ENCODE measurements at places on chromosomes 7 and 10.

DNA sequence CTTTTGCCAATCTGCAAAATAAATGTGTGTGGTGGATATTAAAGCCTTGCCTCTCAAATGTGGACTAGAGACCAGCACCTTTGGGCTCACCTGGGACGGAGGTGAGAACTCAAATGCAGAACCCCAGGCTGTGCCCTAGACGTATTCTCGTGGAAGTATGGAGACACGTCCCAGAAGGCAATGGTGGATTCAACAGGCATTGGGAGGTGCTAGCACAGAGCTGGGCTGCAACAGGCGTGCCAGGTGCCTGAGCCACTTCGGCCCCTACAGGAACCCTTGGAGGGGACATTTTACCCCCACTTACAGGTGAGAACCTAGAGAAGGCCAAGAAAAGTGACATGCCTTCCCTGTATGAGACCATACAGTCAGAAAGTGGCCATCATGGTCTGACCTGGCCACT is 12.2 kb downstream of the DDX56 start:
- no peak for DNase-seq

- DNase-seq = no peak
These were observed 78.5 kb downstream of the ZRANB1 start for GRCh38 chr10:125020386-125020785.

GRCh38 chr7:511476-512145 is 8.0 kb downstream of the PDGFA start:
- no peak for DNase-seq

- no peak for DNase-seq
These were observed 98.9 kb downstream of the WDR11 start for GRCh38 chr10:120950051-120950561.

DNA sequence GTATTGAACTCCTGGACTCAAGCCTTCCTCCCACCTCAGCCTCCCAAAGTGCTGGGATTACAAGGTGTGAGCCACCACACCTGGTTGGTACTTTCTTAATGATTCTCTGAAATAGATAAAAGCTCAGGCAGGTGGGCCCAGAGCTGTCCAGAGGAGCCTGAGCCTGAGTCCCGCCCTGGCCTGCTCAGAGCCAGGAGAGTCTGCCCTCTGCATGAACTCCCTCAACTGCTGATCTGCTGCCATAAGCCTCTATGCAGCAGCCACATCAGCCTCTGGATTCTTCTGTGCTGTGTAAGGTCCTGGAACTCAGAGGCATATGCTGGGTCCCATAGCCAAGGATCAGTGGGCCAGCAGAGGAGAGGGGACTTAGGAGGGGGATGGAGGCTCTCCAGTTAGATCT is 23.1 kb upstream of the DDIT4 start:
- no peak for DNase-seq

GRCh38 chr7:72334066-72334465 is 78.1 kb downstream of the CALN1 start:
- no peak for DNase-seq

DNA sequence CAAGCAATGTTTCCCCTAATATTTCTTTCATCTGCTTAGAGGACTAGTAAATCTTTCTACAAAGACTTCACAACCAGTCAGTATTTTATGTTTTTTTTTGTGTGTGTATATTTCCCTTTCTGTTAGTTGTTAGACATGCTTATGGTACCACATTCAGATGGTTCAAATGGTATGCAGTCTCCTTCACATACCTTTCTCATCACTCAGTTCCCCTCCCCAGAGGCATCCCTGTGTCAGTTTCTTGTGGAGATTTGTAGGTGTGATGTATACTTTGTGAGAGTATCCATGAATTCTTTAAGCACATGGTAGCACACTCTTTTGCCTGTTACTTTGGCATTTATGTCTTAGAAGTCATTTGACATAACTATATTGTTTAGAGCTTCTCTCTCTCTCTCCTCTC is 4.4 kb downstream of the ZNF485 start:
- no peak for DNase-seq

DNA sequence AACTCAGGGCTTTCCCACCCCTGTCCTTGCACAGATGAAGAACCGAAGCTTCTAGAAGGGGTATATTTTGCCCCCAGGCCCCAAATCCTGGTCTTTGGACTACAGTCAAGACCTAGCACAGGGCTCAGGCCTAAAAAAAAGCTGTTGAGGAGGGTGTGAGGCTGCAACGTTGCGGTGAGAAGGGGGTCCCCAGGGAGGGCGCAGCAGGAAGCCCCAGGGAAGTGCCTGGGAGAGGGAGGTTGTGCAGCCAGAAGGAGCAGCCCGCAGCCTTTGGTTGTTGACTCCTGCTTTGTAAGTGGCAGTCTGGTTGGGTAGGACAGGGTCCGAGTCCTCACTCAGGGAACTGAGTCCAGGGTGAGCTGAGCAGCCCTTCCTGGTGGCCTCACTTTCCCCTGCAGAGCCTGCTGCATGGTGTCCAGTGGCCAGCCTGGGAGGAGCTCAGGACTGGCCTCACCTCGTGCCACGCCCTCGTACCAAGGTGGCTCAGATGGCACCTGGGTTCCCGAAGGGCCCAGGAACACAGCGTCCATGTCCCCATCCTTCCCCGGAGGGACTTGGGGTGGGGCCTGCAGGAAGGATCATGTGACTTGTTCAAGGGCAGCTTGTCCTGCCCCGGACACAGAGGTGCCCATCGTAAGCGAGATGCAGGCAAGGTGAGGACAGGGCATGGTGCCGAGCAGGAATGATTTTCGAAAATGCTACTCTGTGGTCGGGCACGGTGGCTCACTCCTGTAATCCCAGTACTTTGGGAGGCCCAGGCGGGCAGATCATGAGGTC is 166.4 kb upstream of the TNRC18 start:
- DNase-seq = no peak

- no peak for DNase-seq
These were observed 101.7 kb downstream of the NEBL start for GRCh38 chr10:20795391-20795790.

DNA sequence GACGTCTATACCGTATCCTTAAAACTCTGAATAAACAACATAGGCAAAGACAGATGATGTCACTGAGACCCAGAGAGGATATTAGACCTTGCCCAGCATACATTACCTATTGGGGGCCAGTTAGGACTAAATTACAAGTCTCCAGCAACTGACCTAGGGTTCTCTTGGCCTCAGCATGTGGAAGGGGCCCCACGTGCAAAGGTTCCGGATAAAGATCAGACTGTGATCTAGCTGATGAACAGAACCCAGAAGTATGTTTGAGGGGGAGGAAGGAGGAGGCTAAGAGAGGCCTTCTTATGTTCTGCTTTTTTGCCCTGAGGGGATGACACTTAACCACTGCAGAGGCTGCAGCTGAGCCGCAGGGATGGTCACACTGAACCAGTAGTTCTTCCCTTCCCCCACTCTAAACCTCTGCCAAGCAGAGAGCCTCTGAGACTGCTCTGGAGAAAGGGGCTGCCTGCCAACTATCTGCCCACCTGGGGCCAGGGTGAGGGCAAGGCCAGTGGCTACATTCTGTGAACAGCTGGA is 24.0 kb upstream of the KMT2C start:
- DNase-seq = no peak

DNA sequence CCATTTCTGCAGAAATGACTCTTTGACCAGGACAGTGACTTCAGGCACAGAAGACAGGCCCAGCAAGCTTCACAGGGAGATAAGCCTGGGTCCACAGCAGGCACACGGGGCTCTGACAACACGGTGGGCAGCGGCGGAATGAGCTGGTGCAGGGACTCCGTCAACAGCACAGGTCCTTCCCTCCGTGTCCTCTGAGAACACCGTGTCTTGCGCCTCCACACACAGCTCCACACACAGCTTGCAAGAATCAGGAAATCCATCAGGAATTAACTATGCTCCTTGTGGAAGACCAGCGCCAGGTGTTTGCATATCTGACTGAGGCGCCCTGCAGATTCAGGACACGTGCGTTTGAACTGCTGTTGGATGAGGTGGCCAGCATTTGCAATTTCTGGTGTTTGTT is 39.6 kb downstream of the TCERG1L start:
- DNase-seq = no peak

- no peak for DNase-seq
These were observed 6.5 kb upstream of the TSPAN13 start for GRCh38 chr7:16747102-16747501.

DNA sequence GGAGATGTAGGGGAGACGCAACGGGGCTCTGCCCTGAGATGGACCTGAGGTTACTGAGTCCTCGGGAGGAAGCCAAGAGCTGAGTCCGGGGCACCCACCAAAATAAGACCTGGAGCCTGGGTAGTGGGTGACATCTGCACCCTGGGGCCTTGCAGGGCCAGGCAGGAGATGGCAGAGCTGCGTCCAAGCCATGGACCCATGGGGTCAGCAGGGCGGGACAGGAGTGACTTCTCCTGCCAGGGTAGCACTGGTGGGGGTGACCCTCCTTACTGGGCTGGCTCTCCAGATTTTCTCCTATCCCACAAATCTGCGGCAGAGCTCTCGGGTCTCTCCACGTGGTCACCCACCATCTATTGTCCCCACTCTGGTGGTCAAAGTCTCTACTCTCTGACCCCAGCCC is 2.1 kb downstream of the GHRHR start:
- no peak for DNase-seq

DNA sequence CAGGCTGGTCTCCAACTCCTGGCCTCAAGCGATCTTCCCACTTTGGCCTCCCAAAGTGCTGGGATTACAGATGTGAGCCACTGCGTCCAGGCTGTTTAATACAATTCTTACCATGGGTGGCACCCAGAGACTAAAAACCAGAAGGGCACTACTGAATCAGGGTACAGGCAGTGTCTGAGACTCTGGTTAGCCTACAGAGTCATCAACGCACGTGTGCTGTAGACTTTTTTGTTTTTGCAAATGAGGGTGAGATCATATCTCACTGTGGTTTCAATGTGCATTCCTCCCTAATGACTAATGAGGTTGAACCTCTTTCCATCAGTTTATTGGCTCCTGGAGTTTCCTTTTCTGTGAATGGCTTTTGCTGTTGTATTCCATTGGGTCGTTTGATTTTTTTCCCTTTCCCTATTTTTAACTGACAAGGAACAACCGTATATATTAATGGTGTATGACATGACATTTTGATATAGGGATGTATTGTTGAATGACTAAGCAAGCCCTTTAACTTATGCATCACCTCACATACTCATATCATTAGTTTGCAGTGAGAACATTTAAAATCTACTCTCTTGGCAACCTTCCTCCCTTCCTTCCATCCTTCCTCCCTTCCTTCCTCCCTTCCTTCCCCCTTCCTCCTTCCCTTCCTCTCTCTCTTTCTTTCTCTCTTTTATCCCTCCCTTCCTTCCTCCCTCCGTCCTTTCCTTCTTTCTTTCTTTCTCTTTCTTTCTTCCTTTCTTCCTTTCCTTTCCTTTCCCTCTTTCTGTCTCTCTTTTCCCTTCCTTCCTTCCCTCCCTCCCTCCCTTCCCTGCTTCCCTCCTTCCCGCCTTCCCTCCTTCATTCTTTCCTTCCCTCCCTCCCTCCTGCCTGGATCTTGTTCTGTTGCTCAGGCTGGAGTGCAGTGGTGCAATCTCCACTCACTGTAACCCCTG is 9.3 kb upstream of the TMEM270 start:
- DNase-seq = peak; percentile 98

- no peak for DNase-seq
These were observed 104.6 kb upstream of the GDF10 start for GRCh38 chr10:47195274-47195885.

GRCh38 chr7:150863946-150864345 is 11.6 kb downstream of the AOC1 start:
- DNase-seq = no peak

All from fibroblast of skin of left quadriceps (primary cell).